ENCODE measurements at places on chromosomes 6 and 20.

DNA sequence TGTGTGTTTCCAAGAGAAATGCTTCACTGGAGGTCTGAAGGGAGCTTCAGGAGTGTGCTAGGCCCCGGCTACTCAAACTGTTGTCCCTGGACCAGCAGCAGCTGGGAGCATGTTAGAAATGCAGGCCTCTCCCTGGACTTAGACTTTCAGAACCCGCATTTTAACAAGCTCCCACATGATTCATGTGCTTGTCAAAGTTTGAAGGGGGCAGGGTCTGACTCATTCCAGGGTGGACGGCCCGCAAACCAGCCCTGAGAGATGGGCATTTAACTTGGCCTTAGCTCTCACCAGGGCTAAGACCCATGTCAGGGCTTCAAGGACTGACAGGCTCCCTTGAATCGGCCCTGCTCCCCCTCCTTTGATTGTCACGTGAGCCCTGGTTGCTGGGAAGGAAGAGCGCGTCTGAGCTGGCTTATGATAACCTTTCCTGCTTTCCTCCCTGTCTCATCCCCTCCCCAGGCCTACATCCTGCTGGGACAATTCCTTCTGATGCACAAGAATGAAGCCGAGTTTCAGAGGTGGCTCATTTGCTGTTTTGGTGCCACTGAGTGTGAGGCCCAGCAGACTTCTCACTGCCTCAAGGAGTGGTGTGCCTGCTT is 35.5 kb downstream of the BANF2 start:
- peak; percentile 77 for DNase-seq

- DNase-seq, result no peak
Measured at GRCh38 chr6:19329078-19329477, 508.1 kb upstream of the ID4 start.

- no peak for DNase-seq
Measured at GRCh38 chr20:684676-685319, 9.2 kb upstream of the SCRT2 start.

- DNase-seq, result peak; percentile 29
Measured at GRCh38 chr6:101397199-101397598, 3.7 kb downstream of the GRIK2 start.

- DNase-seq, result no peak
Measured at GRCh38 chr20:22563062-22563965, 21.1 kb downstream of the FOXA2 start.

DNA sequence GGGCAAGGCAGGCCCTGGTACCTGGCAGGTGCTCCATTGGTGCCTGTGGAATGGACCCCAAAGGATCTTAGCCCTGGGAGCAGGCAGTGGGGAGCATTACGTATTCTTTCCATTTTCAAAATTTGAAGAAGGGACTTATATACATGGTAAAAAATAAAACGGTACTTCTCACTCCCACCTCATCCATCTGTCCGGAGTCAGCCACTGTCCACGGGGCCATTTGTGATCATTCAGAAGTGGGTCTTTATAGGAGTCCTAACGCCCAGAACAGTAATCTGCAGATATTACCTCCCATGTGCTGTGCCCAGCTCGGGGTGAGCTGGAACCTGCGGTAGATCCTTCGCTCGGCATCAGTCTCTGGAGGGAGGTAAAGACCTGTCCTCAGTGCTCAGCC is 110.4 kb downstream of the SYCP2 start:
- DNase-seq, result no peak

GRCh38 chr6:93675856-93676417 is 256.6 kb upstream of the EPHA7 start:
- no peak for DNase-seq

DNA sequence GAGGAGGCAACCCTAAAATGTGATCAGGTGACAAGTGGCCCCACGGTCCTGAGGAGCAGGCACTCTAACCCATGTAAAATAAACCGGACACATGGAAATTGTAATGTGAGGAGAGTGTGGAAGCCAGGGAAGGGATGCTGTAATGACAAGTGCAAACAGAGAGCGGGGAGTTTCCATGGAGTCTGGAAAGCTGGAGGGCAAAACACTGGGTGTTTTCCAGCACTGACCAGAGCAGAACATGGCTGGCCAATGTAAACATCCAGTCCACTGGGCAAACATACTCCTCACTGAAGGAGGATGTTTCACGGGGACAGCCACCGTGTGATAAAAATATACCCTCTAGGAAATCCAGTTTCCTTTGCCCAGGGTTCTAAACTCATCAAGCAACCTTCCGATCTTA is 219.0 kb upstream of the JARID2 start:
- DNase-seq, result peak; percentile 11

GRCh38 chr6:4606821-4607704 is 169.1 kb upstream of the CDYL start:
- no peak for DNase-seq

DNA sequence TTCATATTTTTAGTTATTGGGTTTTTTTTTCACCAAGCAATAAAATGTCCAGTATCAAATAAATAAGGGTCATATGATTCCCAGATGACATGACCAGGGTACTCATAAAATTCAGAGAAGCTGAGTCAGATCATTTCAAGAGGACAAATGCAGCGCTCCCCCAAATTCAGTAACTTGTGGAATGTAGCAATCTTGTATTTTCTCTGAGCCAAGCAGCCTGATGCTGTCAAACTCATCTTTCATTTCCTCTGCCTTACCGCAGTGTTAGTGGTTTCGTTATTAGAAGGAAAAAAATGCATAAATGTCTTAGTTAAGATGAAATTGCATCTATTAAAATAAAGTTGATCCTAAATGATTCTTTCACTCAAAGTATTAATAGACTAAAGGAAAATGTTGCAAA is 57.8 kb upstream of the EDN1 start:
- DNase-seq, result peak; percentile 79

DNA sequence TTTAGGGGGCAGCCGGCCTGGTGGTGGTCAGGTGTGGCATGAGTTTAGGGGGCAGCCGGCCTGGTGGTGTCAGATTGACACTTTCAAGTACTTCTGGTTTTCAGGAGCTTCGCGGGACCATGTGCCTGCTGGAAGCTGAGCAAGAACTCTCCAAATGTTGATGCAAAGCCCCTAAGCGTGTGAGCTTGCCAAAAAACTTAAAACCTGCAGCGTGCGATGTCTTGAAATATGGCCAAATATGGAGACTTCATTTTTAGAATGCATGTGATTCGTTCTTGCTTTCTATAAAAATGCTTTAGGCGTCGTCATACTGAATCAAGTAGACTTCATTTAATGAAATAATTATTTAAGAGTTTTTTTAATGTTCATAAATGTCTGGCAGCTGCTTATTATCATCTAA is 149.4 kb downstream of the SMOC2 start:
- DNase-seq, result no peak

DNA sequence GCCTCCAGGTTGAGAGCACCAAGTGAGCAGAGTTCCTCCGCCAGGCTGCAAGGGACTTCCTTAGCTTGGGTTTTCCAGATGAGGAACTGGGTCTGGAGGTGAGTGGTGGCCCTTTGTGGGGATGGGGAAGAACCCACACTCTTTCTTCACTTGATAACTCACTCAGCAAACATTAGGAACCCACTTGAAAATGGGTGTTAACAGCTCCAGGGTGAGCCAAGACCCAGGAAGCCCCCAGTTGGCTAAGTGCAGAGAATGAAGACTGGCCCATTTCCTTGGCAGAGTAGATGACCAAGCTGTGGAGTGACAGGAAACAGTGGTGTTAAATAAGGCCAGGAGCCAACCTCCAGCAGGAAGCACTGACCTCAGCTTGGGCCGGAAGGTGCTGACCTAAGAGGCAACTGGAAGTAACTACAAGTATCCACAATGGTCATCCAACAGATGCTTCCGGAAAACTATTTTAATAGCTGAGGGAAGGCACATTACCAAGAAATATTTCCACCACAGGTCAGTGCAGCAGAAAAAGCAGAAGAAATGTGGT is 22.7 kb downstream of the MRPL14 start:
- no peak for DNase-seq

DNA sequence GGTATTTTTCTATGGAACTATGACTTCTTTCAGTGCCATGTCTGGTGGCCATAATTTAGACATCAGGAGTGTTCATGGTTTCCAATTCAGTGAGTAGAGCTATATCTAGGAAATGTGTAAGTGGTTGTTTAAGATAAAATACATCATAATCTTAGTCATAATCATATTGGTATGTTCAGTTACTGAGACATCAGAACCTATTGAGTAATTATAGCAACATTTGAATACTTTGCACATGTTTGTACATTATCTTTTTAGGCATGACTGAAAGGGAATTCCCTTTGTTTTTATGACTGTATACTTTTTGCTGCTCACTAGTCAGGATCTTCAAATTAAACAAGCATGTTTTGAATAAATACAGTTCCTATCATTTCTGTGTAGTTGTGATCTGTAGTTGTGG is 64.0 kb downstream of the STXBP5 start:
- peak; percentile 45 for DNase-seq

- peak; percentile 26 for DNase-seq
Measured at GRCh38 chr6:52937908-52938307, 28.4 kb upstream of the GSTA3 start.

DNA sequence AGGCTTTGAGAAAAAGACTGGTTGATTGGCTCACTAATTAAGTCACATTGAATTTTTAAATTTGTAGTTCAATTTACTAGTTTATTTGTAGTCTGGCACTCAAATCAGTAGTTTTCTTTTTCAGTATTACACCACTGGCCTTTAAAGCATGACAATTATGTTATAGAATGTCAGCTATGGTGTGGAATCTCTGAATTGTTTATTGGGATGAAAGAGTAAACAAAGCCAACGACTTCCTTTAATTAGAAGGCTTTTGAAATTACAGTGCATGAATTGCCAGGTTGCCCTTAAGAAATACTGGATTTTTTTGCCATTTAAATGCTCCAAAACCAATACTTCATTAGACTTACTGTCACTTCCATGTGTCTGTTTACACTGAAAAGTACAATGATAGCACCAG is 426.9 kb upstream of the RNF217 start:
- no peak for DNase-seq

- no peak for DNase-seq
Measured at GRCh38 chr6:5481750-5482149, 220.4 kb downstream of the FARS2 start.

- no peak for DNase-seq
Measured at GRCh38 chr6:28736121-28736520, 187.7 kb downstream of the TRIM27 start.

GRCh38 chr20:63261060-63261794 is 7.0 kb upstream of the NKAIN4 start:
- DNase-seq, result no peak

DNA sequence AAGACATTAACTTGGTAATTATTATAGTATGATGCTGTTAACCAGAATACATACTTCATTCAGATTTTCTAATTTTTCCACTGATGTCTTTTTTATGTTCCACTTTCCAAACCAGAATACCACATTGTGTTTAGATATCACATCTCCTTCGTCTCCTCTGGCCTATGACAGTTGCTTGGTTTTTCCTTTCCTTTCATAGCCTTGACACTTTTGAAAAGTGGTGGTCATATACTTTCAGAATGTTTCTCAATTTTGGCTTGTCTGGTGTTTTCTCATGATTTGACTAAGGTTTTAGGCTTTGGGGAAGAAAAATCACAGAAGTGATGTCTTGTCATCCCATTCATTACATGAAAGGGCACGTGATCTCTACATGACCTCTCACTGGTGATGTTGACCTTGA is 24.3 kb upstream of the RIMS4 start:
- DNase-seq, result no peak

- no peak for DNase-seq
Measured at GRCh38 chr20:10433014-10433622, 904 bp downstream of the MKKS start.

- no peak for DNase-seq
Measured at GRCh38 chr20:43750774-43751166, 24.0 kb upstream of the GTSF1L start.

GRCh38 chr20:40493071-40493470 is 196.0 kb downstream of the MAFB start:
- DNase-seq, result peak; percentile 51

GRCh38 chr6:45209762-45210161 is 118.4 kb upstream of the RUNX2 start:
- no peak for DNase-seq

DNA sequence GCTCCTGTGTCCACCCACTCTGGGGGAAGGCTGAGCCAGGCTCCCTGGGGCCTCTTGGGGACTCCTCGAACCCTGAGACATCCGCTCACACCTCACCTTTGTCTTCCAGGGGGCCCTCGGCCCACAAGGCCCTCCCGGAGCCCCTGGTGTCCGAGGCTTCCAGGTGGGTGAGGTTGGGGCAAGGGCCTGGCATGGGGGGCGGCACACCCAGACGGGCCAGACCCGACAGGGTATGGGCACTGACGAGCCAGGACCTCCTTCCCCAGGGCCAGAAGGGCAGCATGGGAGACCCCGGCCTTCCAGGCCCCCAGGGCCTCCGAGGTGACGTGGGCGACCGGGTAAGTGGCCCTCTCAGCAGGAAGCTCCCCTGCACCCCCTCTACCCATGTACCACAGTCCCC is 13.4 kb downstream of the COL9A3 start:
- DNase-seq, result no peak

GRCh38 chr20:16551607-16552006 is 21.6 kb downstream of the KIF16B start:
- no peak for DNase-seq

DNA sequence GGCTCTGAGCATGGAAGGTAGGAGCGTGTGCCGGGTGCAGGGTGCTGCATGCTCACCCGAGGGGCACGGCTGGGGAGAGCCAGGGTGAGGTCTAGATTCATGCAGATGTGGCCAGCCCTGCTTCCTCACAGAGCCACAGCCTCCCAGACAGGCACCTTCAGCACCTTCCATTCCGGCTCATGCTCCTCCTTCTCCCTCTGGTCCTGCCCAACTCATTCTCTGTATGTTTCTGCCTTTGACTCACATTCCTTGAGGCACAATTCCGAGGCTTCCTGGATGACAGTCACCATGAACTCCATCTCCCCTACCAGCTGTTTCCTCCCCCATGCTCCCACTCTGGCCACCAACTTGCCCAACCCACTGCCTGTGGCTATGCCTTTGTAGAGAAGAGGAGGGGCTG is 35.4 kb downstream of the DACT2 start:
- no peak for DNase-seq

GRCh38 chr6:52176550-52176949 is 9.6 kb upstream of the IL17A start:
- no peak for DNase-seq

- DNase-seq, result no peak
Measured at GRCh38 chr6:73516514-73517489, 4.0 kb downstream of the EEF1A1 start.

- no peak for DNase-seq
Measured at GRCh38 chr6:133240511-133241085, 559 bp upstream of the EYA4 start.

DNA sequence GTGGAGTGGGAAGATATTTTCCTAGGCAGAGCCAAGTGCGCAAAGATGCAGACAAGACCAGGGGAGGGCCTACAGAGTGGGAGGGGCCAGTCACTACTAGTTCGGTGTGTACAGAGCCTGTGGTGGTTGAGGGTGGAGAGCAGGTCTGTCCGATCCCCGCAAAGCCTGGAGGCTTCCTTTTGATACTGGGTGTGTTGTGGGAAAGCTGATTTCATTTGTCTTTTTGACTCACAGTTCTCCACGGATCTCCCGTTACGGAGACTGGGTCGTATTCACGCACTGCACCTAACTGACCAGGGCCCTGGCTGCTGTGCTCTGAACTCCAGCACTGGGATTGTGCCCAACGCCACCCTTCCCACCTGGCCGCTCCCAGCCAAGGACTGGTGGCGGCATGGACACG is 1.4 kb upstream of the TIAM2 start:
- DNase-seq, result no peak
